ENCODE measurements at places on chromosomes 11 and 22.

DNA sequence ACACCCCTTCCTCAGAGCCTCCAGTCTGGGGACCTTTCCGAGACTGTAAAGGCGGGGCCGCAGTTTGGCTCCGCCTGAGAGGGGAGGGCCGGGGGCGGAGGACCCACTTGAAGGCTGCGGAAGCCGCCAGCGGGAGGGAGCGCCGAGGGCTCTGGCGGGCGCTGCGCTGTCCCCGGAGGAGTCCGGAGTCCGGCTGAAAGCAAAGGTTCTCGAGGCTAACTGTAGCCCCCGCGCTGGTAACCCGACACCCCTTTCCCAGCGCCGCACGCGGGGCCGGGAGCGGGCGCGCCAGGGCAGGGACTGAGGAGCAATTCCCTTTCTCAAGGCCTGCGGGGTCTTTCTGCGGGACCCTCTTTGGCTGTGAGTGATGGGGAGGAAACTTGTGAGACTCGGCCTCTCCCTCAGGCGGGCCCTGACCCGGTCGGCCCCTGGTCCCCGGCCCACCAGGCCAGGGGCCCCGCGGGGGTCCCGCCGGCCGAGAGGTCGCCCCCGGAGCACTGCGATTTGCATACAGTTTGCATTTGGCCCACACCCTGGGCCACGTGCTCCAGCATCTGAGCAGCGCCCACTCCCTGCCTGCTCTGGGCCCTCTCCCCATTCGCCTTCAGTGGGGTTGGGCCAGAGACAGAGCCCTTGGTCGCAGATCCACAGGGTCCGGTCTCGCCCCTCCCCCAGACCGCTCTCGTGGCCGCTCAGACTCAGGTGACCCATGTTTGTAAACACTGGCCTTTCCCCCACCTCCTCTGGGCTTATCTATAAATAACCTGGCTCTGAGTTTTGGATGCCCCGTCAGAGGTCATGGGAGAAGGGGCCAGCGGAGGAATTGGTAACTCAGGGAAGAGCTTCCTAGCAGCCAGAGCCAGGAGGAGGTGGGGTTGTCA, 519 bp upstream of the ART5 start:
- DNase-seq, result no peak

DNA sequence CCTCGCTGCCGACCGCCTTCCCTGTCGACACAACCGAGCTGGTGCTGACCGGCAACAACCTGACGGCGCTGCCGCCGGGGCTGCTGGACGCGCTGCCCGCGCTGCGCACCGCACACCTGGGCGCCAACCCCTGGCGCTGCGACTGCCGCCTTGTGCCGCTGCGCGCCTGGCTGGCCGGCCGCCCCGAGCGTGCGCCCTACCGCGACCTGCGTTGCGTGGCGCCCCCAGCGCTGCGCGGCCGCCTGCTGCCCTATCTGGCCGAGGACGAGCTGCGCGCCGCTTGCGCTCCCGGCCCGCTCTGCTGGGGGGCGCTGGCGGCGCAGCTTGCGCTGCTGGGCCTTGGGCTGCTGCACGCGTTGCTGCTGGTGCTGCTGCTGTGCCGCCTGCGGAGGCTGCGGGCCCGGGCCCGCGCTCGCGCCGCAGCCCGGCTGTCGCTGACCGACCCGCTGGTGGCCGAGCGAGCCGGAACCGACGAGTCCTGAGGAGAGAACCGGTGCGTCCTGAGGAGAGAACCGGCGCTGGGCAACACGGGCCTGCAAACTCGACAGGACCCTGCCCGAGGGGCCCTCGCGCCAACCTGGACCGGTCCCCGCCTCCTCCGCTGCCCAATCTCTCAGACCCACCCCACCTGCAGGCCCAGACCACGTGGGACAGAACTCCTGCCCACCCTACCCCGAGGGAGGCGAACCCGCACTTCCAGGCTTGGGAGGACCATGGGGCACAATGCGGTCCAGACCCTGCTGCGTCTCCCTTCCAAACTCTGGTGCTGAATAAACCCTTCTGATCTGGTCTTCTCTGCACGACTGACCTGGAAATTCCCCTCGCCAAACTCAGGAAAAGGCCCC, 866 bp downstream of the GP1BB start:
- no peak for DNase-seq

DNA sequence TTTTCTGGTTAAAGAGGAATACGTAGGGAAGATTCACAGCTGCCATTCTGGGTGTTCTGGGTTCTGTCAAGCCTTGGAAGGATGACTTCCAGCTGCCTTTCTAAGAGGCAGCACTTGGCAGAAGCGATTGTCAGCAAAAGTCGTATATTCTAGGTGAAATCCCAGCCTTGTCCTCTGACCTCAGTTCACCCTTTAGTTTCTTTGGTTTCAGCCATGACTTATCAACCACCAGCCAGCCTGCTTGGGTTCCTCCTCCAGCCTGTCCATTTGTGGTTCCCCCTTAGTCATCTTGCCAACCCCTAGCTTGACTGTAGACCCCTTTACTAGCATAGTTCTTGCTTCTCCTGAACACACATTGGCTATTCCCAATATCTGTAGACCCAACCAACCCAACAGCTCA, 102.3 kb upstream of the CD44 start:
- DNase-seq, result no peak

GRCh38 chr22:37967637-37968451, 14.3 kb downstream of the POLR2F start:
- no peak for DNase-seq

DNA sequence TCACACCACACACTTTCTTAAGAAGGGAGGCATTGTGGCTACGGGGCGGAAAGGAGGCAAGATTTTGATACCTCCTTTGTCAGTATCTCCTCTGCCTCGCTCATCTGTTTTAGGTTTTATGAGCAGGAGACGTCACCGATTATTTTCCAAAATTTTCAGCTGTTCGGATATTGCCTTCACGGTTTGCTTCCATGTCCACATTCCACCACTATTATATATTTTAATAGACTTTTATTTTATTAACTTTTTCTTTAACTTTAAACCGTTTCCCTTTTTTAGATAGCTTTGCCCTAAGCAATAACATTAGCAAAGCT, 33.7 kb upstream of the CREB3L1 start:
- no peak for DNase-seq

DNA sequence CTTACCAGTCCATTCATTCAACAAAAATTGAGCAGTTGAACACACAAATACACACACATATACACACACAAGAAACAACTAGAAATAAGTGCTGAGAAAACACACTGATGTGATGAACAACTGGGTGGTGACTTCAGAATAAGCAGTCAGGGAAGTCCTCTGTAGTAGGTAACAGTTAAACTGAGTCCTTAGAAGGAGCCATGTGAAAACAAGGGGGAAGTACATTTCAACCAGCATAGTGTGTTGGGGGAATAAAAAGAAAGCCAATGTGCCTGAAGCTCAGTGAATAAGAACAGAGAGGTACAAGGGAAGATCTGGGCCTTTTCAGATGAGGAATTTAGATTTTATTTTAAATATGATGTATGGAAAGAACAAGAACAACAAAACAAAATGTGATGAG, 6.8 kb upstream of the TMEM123 start:
- no peak for DNase-seq

DNA sequence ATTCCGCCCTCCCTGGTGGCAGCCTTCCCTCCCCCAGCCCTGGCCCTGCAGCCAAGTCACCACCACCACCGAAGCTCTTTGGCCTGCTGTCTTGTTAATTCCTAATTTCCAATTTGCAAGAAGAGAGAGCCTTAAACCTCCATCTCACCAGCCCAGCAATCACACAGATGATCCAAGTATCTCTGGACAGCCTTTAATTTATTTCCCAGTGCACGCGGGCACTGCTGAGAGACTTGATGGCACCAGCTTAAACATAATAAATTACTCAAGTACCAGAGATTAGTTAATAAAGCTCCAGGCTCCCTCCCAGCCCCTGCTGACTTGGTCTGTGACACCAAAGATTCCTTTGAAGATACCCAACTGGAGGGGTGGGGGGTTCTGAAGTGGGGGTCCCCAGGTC, 494.7 kb downstream of the BUD13 start:
- no peak for DNase-seq

- DNase-seq, result no peak
These were observed 67.1 kb downstream of the PARVB start for GRCh38 chr22:44091021-44091721.

DNA sequence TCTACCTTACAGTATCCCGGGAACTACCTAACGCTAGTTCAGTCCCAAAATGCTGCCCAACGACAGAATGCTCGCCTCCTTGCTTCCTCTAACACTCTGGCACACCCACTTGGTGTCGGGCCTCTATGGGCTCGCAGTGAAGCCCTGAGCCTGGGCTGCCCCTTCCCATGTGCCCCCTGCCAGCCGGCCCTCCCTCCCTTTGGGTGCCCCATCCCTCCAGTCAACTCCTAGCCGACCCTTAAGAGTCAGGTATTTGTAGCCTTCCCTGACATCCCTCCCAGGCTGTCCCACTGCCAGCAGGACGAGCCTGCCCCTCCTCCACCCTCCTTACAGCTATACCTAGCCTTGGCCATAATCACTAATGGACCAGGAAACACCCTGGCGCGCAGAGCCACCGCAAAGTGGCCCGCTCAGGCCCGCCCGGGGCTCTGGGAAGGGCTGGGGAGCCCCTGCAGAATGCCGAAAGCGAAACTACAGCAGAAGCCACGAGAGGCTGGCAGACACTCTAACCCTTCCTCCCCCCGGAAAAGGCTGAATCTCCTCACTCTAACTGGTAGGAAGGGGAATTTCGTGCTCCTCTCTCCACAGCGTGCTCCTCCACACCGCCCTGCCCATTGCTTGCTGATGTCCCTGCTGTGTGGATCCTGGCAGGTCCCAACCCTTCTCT, 8.2 kb downstream of the CBX7 start:
- DNase-seq, result peak; percentile 14

DNA sequence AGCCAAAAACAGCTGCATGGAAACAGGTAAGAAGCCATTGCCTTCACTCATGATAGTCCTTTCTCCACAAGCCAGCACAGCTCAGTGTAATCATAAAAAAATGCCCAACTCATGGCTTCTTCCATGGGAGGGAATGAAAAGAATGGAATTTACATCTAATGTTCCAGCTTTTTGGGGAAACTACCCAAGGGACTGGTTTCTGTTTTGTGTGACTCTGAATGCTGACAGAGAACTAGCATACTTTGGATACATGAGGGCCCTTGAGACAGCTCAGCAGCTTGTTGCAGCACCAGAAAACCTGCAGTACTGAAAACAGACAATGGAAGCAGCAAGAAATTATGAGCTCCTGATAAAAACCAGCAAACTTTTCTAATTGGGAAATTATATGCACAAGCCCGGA, 24.2 kb upstream of the HORMAD2 start:
- DNase-seq, result no peak

GRCh38 chr11:71214553-71215424, 37.6 kb downstream of the SHANK2 start:
- DNase-seq, result no peak

GRCh38 chr11:83480811-83481210, 194.6 kb upstream of the CCDC90B start:
- DNase-seq, result no peak

DNA sequence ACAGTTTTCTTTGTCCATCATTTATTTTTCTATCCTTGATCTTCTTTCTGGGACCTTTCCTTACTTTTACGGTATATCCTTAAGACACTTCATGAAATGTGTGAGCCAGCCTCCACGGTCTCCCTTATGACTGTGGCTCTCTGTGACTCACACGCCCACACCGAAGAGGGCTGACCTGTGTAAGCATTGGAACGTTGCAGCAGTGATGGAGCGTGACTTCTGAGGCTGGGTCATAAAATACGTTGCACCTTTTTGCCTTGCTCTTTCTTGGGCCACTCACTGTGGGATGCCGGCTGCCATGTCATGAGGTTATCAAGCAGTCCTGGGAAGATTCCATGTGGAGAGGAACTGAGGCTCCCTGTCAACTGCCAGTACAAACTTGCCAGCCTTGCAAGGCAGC, 96.3 kb upstream of the RAB1B start:
- DNase-seq, result no peak

GRCh38 chr22:41198027-41198580, 7.0 kb upstream of the L3MBTL2 start:
- DNase-seq, result no peak

- DNase-seq, result no peak
These were observed 29.0 kb downstream of the TTLL1 start for GRCh38 chr22:43060183-43060582.

DNA sequence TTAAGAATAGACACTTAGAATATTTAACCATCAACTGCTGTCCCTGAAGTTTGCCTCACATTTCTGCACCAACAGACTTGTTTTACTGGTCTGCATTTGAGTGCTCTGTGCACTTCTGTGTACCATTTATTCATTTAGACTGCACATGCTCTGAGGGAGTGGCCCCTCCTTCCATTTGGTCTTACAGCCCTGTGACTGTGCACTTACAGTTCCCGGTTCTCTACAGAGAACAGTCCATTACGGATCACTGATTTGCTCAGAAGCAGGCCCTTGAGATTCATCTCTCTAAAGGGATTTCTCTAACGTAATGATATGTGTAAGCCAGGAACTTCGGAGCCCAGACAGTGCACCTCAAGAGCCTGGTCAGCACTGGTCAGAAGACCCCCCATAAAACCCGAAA, 247.3 kb upstream of the BLID start:
- no peak for DNase-seq

DNA sequence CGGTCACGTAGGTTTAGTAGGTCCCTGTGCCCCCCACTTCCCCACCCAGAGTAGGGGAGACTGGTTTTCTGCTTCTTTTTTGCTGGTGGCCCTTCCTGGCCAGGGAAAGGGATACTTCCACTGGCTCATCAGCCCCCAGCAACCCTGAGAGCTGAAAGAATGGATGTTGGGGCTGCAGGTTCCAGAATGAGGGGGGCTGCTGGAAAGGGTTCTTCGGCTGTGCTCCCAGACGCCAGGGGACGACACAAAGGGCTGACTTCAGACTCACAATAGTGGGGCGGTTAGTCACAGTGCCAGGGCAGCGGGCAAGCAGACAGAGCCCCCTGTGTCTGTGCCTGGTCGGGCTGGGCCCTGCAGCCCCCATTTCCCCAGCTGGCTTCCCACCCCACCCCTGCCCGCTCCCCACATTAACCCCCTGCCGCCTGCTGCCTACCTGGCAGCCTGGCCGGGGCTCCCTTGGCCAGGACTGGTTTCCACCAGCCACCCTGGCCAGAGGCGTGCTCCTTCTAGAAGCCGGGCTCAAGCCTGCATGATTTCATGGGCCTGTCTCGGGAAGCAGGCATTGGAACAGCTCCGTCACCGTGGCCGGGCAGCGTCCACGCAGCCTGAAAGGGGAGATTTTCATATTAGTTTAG, 79.1 kb upstream of the WNT7B start:
- no peak for DNase-seq

GRCh38 chr11:65420979-65421793, 1.4 kb upstream of the NEAT1 start:
- DNase-seq, result peak; percentile 100

GRCh38 chr11:130997278-130997677, 81.0 kb upstream of the SNX19 start:
- DNase-seq, result no peak

- no peak for DNase-seq
These were observed 1097.6 kb downstream of the TBC1D22A start for GRCh38 chr22:47859881-47860525.

DNA sequence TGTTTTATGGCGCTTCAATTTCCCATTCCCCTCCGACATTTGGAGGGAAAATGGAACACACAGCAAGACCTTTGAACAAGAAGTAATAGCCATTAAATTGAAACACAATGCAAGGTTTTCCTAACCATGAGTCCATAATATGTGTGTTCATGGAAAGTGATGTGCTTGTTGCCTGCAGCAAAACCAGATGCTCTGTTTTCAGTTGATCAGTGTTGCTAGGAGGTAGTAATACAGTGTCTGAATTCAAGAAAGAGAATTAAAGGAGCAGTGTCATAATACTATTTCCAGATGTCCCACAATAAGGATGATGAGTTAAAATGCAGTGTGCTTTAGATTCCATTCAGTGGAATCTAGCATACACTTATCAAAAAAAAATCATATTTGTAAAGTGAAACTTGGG, 637.4 kb upstream of the API5 start:
- DNase-seq, result no peak

All from AG09309 (cell line).